ENCODE measurements at places on chromosomes 1 and 21.

- no peak for DNase-seq
Observed at GRCh38 chr21:27817074-27817473, 850.2 kb upstream of the ADAMTS5 start.

DNA sequence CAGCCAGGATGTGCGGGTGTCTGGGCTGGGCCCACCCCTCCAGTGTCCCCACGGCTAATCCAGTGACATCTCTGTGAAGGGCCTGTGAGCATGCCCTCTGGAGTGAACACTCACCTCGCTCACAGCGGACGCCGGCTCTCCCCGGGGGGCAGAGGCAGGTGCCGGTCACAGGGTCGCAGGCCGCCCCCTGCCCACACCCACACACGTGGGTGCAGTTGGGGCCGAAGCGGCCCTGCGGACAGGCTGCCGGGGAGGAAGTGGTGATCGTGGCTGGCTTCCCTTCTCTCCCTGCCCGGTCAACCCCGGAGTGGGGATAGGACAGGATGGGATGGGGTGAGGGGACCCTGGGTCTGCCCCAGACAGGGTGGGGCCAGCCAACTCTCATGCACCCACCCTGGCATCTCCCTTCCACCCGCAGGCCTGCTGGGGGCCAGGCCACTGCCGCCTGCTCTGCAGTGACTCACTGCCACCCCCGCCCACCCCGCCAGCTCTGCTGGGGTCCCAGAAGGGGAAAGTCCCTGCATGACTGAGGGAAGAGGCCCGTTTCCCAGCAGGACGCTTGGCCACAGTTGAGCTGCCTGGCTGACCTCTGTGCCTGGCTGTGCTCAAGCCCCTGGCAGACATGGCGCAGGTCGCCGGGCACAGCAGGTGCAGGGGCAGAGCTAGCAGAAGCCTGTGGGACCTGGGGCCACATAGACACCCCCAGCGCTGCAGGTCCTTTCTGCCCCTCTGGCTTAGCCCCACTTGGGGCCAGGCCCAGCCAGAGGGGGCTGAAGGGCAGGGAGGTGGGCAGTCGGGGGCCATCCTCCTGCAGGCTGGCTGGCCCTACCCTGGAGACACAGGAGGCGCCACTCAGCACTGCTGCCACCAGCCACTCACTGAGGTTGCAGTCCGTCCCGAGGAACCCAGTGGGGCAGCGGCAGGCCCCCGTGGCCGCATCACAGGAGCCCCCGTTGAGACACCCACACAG lies 41.6 kb downstream of the ARHGEF16 start:
- DNase-seq, result no peak

DNA sequence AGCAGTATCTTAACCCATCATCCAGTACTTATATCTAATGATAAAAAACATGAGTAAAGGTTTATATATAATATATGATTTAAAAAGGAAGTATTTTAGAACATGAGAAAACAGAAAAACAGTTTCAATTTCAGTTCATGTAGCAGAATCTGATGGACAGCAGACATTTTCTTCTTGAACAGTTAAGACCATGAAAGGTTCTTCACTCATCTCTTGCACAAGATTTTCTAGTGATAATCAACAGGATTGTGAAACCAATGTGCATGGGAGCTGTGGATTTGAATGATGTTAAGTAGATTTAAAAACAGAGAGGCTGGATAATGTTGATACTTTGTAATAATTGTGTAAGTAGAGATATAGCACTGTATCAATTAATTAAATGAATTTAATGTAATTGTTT lies 1297.6 kb downstream of the BRINP3 start:
- DNase-seq, result no peak

DNA sequence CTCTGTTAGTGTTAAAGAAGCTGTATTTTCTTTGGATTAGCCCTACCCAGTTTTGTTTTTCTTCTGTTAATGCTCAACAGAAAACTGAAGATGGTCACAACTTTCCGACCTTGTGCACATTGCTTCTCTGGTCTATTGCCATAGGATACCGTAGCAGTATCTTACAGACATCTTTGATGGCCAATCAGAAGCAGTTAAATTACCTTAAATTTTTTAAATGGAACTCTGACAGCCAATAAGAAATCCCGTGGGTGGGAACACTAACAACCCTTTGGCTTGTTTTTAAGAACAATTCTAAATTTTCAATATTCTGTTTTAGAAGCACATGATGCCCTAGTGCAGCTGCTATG lies 17.2 kb downstream of the NFYC start:
- no peak for DNase-seq

DNA sequence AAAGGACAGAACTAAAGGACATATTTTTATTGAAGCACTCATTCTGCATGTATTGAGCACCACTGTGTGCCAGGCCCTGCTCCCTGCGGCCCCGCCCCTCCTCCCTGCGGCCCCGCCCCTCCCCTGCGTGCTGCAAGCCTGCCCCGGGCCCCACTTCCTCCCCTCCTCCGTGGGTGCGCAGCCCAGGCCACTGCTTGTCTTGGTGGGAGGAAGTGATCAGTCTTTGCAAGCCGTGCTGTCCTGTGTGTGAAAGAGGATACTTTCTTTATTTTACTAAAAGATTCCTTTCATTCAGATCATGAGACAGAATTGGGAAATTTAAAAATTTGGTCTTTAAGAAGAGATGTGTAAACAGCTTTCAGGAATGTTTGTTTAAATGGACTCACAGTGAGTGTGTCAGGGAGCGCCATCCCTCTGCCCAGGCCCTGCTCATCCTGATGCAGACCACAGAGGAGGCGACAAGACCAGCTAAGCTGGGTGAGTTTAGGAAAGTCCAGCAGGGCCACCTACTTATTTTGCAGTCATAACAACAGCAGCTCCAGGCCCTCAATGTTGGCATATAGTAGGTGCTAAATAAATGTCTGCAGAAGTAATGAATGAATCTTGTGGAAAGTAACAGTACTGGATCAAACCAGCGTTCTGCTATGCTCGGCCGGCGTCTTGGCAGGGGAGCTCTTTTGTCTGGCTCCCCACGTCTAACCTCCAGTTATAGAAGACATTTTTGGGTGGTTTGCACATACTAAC lies 88.3 kb upstream of the SELENON start:
- DNase-seq, result no peak

DNA sequence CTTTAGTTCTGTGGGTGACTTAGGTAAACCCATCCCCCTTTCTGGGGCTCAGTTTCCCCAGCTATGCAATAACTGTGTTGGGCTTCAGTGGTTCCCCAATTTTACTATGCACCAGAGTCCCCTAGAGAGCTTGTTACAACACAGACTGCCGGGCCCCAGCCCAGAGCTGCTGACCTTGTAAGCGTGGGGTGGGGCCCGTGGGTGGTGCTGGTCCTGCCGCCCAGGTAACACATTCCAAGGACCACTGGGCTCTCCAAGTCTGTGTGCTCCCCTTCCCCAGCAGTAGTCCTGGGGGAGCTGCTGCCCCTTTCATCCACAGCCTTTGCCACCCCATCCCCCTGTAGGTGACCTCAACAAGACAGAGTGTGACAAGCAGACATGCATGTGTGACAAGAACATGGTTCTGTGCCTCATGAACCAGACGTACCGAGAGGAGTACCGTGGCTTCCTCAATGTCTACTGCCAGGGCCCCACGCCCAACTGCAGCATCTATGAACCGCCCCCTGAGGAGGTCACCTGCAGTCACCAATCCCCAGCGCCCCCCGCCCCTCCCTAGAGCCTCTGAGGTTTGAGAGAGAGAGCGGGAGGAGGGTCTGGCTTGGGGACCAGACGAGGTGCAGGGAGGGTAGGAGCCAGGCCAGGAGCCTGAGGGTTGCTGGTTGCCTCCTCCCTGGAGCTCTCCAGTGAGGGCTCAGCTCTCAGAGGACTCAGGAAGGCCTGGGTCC lies 8.9 kb downstream of the PLA2G2F start:
- DNase-seq, result no peak

- no peak for DNase-seq
Observed at GRCh38 chr1:25874209-25874608, 1.3 kb downstream of the PAQR7 start.

GRCh38 chr1:240468656-240469055 lies 143.3 kb downstream of the GREM2 start:
- DNase-seq, result no peak

GRCh38 chr1:19453741-19454201 lies 31.6 kb downstream of the CAPZB start:
- no peak for DNase-seq

DNA sequence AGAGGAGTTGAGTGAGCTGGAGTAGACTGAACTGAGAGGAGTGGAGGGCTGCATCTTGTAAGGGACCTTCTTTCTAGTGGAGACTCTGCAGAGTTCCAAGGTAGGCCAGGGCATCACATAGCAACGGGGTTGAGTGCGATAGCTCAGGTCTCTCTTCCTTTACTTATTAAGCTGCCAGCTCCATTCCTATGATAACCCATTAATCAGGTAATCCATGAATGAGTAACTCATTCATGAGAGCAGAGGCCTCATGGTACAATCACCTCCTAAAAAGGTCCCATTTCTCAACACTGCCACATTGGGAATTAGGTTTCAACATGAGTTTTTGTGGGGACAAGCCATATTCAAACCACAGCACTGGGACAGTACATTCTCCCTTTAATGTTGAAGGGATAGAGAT lies 21.3 kb downstream of the VN1R5 start:
- DNase-seq, result no peak

- DNase-seq, result peak; percentile 52
Observed at GRCh38 chr1:183267646-183268431, 81.8 kb downstream of the LAMC2 start.

- no peak for DNase-seq
Observed at GRCh38 chr1:51072651-51073050, 29.4 kb upstream of the C1orf185 start.

- no peak for DNase-seq
Observed at GRCh38 chr1:230758709-230759368, 11.7 kb downstream of the CAPN9 start.

DNA sequence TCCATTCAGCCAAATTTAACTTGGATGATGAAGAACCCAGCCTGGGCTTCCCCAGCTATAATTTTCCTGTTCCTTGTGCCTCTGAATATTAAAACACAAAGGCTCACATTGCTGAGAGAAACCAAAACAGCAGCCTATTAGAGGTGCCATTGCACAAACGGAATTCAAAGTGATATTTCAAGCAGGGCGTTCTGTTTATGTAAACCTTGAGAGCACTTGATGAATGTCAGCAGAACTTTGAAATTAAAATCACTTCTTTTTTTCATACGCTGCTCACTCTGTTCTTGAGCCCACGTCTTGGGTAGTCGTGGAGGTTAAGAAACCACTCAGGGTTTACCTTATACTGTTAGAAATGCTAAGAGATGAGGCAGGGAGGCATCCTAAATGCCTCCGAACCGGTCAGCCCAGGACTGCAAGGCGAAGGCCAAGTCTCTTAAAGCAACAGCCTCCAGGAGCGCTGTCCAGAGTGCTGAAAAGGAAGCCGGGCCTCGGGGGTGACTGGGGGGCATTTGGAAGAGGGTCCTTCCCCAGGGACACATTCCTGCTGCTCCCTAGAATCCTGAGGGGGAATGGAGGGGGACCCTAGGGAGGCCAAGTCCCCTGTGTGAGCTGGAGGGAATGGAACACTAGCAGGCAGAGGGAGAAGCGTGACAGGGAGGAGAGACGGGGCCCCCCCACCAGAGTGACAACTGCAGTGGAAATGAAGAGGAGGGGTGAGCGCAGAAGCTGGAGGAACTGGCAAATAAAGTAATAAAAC lies 154.8 kb upstream of the VAMP3 start:
- no peak for DNase-seq

- no peak for DNase-seq
Observed at GRCh38 chr1:113422315-113423068, 32.2 kb downstream of the MAGI3 start.

DNA sequence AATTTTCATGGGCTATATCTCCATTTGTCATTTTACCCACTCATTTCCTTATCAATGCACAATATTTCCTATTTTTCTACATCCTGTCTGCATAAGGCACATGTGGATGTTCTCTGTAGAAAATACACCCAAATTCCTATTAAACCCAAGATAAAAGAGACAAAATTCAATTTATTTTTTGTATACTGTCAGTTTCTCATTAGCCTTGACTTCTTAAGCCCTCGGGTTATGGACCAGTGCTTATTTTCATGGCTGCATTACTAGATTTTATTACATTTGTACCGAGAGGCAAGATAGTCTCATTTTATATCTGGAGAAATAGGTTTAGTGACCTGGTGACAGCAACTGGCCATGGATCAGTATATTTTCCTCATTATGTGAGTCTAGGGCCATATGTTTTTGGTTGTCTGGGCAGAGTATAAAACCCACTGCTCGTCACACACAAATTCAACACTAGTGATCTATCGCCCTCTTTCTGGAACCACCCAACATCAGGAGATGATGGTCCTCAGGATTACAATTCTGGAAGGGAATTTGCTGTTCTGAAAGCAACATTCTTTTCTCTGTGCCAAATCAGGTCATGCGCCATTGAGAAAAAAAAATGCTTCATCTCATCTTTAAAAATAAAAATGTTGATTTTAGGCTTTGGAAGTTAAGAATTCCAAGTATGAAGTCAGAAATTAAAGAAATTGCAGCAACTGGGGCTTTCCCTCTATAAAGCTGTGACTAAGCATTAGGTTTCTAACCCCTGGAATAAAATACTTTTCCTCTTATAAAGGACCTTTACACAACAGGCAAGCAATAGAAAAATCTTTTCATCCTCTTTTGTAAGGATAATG lies 81.4 kb downstream of the ASTN1 start:
- DNase-seq, result no peak

GRCh38 chr1:245788269-245788668 lies 633.5 kb downstream of the KIF26B start:
- DNase-seq, result no peak

DNA sequence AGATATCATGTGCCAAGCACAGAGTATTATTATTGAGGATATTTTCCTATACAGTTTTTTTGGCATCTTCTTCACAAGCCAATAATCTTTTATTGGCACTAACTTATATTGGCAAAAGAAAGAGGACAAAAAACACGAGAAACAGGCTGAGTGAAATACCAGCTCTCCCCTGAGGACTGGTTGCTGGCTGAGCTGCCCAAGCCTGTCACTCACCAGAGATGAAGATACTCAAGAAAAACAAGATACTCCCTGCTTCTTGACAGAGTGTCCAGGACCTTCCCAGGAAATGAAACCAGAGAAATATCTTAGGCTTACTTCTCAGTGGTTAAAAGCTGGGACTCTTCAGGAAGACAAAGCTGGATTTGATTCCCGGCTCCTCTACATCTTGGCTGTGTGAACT lies 35.9 kb upstream of the ATP1B1 start:
- DNase-seq, result no peak

DNA sequence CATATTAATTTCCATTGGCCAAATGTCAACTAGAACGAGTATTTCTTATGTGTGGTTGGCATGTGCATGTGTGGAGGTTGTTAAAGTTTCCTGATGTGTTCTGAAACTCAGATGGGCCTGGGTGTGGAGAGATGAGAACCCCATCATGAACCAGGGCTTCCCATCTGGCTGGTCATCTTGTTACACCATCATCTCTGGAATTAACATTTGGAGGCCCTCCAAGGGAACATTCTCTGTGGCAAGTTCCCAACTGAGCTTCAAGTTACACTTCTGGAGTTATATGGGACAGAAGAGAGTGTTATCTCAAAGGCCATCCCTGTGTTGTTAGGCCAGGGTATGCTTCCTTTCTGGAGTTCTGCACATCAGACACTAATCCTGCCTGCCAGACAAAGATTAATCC lies 183.6 kb downstream of the TTLL7 start:
- DNase-seq, result no peak

GRCh38 chr1:223695014-223695548 lies 17.3 kb upstream of the CAPN2 start:
- no peak for DNase-seq

- DNase-seq, result no peak
Observed at GRCh38 chr1:169325117-169325516, 42.5 kb downstream of the NME7 start.

- no peak for DNase-seq
Observed at GRCh38 chr21:17640821-17641220, 28.1 kb upstream of the BTG3 start.

GRCh38 chr1:182126272-182126800 lies 64.8 kb upstream of the ZNF648 start:
- no peak for DNase-seq
